ENCODE measurements at places on chromosomes 2 and 18.

DNA sequence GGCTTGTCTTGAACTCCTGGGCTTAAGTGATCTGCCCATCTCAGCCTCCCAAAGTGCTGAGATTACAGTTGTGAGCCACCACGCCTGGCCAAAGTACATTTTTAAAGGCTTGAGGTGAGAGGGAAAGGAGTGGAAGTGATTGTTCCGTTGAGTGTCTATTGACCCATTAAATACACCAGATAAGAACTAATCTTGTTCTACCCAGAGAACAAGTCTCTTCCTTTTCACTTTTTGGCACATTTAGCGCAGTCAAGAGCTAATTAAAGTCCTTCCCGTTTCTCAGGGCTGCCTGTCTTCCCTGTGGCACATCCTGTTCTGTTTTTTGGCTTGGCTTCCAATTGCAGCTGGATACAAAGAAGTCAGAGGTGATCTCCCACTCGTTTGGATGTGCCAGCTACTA, 172.3 kb downstream of the ALPK2 start:
- DNase-seq = no peak

DNA sequence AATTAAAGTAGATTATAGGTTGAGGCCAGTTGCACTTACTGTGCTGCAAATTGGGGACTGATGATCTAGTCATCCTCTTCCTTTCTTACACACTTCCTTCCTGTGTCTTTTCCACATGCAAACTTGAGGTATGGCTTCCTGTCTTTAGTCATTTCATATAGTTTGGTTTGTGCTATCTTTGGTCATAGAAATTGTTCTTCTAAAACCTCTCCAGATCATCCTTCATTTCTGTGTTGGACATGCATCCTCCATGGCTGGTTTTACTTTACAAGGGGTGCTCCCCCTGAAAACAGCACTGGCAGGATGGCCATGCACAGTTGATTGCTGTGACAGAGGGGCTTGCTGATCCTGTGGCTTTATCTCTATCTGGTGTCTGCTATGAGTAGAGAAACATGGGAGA, 36.5 kb downstream of the MGAT5 start:
- DNase-seq = no peak

GRCh38 chr2:64211276-64211921, 67.2 kb upstream of the PELI1 start:
- DNase-seq = no peak

DNA sequence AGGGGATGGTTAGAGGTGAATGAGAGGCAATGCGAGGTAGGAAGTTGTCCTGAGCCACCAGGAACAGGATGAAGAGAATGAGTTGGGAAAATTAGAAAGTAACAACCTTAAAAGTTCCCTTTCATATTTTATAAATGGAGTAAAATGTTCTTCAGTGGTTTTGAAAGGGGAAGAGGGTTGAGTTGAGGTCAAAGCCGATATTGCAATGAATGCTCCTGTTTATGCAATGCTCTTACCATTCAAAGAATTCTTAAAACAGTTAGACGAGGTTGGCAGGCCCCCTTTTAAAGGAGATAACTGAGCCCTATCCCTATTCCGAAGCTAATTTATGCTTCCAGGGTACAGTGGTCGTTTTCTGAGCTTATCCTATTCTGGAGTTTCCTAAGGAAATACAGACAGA, 2110.3 kb upstream of the CELF4 start:
- DNase-seq = no peak

DNA sequence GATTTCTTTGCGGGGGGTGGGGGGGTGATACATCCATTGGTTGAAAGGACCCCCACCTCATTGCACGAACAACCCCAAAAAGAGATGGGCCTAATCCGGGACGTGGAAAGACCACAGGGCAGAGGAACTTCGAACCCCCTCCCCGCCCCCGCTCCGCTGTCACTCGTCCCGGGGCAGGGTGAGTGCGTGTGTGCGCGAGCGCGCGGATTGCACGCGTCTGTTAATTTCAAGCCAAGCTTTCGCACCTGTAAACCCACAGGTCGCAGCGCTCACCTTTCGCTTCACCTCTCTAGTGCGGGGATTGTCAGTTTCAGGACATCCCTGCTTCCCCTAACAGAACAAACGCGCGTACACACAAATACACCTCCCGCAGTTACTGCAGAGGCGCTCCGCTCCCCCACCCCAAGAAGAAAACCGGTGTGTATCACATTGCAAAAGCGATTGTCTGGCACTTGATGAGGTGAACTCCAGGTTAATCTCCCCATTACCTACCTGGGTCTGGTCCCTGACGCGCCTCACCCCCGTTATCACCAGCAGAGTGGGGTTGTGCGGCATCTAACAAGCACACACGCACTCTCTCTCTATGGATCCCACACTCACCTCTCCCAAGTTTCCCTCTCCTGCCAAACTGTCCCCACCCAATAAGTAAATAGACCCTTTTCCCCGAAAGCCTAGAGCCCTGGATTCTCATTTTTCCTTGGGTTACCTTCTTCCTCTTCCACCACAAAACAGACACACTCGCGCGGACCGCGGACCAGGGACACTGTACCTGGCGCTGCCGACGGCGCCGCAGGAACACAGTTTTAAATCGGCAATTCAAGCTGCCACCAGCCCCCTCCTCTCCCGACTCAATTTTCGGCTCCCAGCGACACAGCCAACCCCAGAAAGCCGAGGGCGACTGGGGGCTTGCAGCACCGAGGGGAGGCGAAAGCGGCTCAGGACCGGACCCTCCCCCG, 1.0 kb downstream of the CYP26B1 start:
- DNase-seq = no peak

DNA sequence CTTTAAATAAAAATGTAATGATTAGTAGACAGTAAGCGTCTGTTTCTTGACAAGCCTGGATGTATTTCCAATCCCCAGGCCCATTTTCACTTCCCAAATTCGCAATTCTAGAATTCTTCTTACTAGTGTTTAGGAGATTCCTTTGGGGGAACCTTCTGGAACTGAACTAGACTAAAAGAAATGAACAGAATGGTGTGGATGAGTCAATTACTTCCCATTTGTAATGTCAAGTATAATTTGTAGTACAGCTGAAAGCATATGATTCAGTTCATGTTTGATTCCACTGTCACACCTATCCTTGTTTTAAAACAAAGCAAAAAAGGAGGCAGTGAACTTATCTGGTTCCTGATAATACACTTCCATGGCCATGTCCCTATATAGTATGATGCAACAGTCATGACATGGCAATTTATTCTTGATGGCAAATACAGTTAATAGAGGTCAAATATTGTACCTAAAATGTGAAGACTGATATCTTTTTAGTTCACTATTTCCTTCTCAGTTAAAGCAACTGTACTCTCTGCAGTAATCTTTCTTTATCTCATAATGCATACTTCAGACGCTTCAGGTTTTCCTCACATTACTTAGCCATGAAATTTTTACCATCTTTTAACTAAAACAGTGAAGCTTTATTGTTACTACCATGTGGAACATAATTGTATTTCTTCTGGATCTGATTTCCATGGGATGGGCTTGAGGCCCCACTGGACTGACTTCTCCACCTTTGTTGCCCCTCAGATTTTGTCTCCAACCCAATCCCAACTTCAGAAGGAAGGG, 2.0 kb downstream of the IDH1 start:
- DNase-seq = no peak

DNA sequence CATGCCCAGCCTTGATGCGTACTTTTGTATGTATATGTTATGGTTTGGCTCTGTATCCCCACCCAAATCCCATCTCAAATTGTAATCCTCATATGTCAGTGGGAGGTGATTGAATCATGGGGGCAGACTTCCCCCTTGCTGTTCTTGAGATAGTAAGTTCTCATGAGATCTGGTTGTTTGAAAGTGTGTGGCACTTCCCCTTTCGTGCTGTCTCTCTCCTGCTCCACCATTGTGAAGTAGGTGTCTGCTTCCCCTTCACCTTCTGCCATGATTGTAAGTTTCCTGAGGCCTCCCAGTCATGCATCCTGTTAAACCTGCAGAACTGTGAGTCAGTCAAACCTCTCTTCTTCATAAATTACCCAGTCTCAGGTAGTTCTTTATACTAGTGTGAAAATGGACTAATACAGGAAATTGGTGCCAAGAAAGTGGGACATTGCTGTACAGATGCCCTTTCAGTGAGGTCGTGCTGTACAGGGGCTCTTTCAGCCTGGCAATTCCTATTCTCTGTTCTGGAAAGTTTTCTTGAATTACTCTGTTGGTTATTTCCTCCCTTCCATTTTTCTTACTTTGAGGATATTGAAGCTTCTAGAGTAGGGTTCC, 38.2 kb downstream of the KCMF1 start:
- DNase-seq = no peak

GRCh38 chr2:175599966-175600831, 401.9 kb downstream of the LNPK start:
- DNase-seq = no peak

GRCh38 chr2:159381574-159381973, 95.1 kb upstream of the WDSUB1 start:
- DNase-seq = no peak

- DNase-seq = no peak
Observed at GRCh38 chr2:224308272-224308911, 93.5 kb downstream of the FAM124B start.

DNA sequence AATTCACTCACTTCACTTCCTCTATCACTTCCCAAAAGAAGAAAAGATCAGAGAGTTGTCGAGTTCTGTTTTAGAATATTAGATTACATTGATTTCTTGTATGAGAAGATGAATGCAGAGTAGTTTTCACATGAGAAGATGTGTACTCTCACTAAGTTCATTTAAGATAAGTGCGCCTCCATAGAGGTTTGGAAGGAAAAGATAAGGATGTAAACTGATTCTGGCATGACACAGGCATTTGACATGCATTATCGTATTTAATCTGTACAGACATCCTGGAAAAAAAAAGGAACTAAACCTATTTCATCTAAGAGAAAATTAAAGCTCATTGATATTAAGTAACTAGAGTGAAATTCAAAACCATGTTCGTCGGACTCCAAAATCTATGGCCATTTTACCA, 152.2 kb upstream of the CRIM1 start:
- DNase-seq = no peak

GRCh38 chr2:121625953-121626352, 23.3 kb downstream of the CLASP1 start:
- no peak for DNase-seq

- DNase-seq = no peak
Observed at GRCh38 chr2:24697792-24698191, 95.4 kb downstream of the PTRHD1 start.

GRCh38 chr18:3219241-3219630, 532 bp downstream of the MYOM1 start:
- DNase-seq = no peak

- no peak for DNase-seq
Observed at GRCh38 chr2:18001671-18002070, 123.2 kb downstream of the KCNS3 start.

DNA sequence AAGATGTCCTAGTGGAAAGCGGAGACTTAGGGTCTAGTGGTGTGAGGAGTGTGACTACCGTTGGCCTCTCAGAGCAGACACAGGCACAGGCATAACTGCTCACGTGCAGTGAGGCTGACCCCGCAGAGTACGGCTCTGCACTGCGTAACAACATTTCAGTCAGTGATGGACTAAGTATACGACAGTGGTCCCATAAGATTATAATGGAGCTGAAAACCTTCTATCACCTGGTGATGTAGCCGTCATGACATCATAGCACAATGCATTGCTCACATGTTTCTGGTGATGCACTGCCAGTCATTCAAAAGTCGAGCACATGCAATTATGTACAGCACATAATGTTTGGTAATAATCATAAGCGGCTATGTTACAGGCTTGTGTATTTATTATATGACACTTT, 179.6 kb downstream of the VAPA start:
- DNase-seq = no peak

DNA sequence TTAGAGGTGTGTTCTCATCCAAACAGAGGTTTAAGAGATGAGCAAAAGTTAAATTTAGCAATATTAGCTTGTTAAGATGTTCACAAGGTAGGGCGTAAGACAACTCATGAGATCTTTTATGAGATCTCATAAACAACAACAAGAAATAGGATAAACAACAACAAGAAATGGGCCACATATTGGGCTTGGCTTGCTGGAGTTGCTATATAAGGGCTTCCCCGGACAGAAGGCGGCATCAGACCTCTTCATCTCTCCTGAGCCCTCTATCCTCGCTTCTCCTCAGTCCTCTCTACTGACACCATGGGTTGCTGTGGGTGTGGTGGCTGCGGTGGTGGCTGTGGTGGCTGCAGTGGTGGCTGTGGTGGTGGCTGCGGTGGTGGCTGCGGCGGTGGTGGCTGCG, at the start of gene SCYGR8:
TSS of gene SCYGR8 (plus strand) at position 301 of the 400 bp plus-strand sequence. CDS start at position 301, 0 bp downstream.
- DNase-seq = no peak

GRCh38 chr2:204220896-204221295, 284.3 kb downstream of the ICOS start:
- DNase-seq = no peak

GRCh38 chr18:51337406-51337805, 139.9 kb upstream of the MEX3C start:
- DNase-seq = no peak

GRCh38 chr18:45409971-45410370, 205.3 kb upstream of the SLC14A2 start:
- no peak for DNase-seq

- DNase-seq = no peak
Observed at GRCh38 chr2:5617358-5617757, 74.8 kb upstream of the SOX11 start.

DNA sequence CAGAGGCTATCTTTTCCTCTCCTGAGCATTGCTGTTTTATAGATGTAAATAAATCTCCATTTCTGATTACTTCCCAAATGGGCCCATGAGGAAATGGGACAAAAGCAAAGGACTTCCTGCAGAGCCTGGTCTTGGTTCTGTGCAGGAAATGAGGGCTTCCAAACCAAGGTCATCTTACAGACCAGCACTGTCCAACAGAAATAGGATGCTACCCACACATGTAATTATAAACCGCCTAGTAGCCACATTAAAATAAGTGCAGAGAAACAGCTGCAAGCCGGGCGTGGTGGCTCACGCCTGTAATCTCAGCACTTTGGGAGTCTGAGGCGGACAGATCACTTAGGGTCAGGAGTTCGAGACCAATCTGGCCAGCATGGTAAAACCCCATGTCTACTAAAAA, 6.2 kb downstream of the TTL start:
- DNase-seq = no peak

DNA sequence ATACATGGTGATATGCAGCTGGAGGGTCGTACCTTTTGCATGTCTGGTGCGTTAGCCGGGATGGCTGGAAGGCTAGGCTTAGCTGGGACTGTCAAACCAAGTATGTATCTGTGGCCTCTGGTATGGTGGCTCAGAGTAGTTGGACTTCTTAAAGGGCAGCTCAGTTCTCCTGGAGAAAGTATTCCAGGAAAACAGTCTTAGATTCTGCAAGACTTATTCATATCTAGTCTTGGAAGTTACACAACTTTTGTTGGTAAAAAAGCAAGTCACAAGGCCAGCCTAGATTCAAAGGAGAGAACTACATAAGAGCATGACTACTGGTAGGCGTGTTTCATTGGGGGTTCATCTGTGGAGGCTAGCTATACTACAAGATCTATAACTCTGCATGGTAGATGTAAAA, 45.5 kb downstream of the EML4 start:
- no peak for DNase-seq

All from activated effector memory CD4-positive, alpha-beta T cell treated with Interleukin-2 at 50 U/mL for 16 hours (primary cell).